ENCODE measurements at places on chromosomes 2 and 18. TPM values are rescaled to one million over a fixed set of nuclear protein-coding genes. Genes with fewer than 3 reads are reported as not detected.

DNA sequence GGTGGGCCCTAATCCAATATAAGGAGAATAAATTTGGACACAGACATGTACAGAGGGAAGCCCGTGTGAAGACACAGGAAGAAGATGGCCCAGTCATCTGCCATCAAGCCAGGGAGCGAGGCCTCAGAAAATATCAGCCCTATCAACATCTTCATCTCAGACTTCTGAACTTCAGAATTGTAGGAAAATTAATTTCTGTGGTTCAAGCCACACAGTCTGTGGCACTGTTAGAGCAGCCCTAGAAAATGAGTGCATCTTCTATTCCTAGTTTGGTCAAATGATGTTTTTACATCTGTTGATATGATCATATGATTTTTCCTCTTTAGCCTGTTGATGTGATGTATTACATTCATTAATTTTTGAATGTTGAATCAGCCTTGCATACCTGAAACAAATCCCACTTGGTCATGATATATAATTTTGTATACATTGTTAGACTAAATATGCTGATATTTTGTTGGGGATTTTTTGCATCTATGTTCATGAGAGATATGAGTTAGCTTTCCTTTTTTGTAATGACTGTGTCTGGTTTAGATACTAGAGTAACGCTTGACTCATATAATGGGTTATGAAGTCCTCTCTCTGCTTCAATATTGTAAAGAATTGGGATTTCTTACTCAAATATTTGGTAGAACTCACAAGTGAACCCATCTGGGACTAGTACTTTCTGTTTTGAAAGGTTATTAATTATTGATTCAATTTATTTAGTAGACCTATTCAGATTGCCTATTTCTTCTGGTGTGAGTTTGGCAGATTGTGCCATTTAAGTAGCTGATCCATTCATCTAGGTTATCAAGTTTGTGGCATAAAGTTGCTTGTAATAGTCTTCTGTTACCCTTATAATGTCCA is 451.4 kb downstream of the EIPR1 start:
- no peak for DNase-seq

DNA sequence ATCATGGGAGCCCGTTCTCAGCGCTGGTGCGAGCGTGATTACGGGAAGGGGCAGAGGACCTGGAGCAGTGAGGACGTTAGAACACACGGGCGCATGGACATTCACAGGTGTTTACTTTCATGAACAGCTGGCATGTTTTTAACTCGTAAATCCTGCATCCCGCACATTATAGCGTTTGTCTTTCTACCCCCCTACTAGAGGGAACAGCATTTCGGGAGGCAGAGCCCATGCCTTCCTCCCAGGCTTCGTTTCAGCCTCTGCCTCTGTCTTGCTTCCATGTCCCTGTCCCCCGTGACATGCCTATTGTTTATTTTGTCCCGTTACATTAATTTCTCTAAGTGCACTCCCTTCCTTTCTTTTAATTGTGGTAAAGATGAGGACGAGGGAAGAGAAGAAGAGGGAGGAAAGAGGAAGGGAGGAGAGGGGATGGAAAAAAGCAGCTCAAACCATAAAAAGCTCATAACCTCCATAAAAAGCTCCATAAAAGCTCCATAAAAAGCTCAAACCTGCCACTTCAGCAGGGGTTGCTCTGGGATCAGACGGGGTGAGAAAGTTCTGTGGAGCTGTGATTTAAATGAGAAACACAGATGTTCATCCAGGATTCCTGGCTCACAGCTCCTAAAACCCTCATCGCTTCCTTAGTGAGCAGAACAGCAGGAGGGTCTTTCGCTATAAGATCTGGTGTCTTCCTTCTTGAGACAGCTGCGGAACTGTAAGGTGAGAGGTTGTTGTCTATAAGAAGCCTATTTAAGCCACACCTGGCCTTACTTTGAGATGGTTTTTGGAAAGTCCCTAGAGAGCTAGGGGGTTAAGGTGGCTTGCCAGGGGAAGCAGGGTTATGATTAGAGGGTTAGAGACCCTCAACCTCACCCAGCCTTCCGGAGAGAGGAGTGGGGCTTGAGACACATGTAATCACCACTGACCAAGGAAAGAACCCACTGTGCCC is 66.6 kb upstream of the SNTG2 start:
- DNase-seq = no peak

- no peak for DNase-seq
Observed at GRCh38 chr2:25437881-25438662, 96.3 kb upstream of the DNMT3A start.

GRCh38 chr2:219287580-219288265 is 8.6 kb downstream of the DNAJB2 start:
- DNase-seq = no peak

- no peak for DNase-seq
Observed at GRCh38 chr2:216674376-216674775, 21.0 kb downstream of the IGFBP5 start.

- DNase-seq = no peak
Observed at GRCh38 chr18:42178376-42179080, 223.5 kb downstream of the PIK3C3 start.

DNA sequence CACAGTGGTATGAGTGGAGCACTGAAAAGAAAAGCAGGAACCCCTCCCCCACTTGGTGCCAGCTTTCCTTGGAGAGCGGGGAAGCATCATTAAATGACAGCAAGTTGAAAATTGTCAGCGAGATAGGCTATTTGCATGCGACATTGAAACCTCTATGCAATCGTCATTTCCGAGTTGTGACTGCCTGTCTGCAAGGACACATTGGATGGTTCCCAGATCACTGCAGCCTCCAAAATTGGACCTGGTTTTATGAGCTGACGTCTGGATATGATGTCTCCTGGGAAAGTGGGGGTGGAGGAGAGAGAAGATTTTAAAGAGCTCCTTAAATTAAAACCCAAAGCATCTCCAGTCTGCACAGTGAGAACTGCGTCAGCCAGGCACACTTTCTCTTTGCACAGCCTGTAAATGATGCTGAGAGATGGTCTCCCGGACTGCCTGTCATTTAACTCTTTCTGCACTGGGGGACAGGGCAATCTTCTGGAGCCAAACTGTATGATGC is 57.8 kb upstream of the KIF5C start:
- DNase-seq = no peak

DNA sequence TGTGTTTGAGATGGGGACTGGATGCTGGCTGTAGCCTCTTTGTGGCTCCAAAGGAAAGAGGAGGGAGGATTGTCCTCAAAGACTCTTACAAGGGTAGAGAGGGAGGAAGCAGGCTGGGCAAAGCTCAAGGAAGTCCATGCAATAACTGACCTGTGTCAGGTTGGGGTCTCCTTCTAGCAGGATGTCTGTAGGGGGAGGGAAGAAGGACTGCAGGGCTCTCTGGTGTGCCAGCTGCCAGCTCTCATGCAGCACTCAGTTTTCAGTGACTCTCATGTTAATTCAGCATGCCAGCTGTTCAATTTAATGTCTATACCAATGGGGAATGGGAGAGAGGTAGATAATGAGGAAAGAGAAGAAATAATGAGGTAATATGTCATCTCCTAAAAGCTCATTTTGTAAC is 85.3 kb upstream of the RANBP2 start:
- no peak for DNase-seq

GRCh38 chr2:112626604-112627059 is 19.1 kb upstream of the SLC20A1 start:
- no peak for DNase-seq

DNA sequence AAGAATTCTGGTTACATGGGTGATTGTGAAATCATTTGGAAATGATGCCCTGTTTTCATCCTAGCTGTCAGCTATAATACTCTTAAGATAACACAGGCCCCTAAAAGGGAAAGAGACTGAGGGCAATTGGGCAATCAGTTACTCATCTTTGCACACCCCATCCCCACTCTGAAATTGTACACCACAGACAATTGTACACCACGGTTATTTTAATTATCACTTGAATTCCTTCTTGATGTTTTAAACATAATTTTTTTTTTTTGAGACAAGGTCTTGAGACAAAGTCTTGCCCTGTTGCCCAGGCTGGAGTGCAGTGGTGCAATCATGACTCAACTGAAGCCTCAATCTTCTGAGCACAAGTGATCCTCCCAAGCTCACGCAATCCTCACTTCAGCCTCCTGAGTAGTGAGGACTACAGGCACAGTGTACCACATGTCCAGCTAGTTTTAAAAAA is 862.4 kb upstream of the ACVR2A start:
- DNase-seq = no peak

Gene COL3A1
- not detected for total RNA-seq

Gene SP100
- total RNA-seq = 50.2 TPM

Gene ALPI
- not detected for total RNA-seq

Gene IL36RN
- 1.0 TPM for total RNA-seq

Gene TMEM17
- total RNA-seq = 7.6 TPM

All from PC-9 (cell line).